ENCODE measurements at places on chromosomes 3 and 15. TPM values are rescaled to one million over a fixed set of nuclear protein-coding genes. Genes with fewer than 3 reads are reported as not detected.

Gene PIGZ
- total RNA-seq, result 2.9 TPM

Gene SELENOS
- 74.3 TPM for total RNA-seq

DNA sequence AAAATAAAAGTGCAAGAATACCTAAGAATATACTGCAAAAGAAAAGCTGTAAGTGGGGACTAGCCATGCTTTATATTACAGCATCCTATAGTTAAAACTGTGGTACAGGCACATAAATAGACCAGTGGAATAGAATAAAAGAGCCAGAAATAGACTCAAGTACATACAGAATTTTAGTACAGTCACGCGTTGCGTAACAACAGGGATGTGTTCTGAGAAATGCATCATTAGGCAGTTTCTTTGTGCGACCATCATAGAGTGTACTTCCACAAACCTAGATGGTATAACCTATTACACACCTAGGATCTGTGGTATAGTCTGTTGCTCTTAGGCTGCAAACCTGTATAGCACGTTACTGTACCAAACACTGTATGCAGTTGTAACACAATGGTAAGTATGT is 61.8 kb downstream of the PCCB start:
- DNase-seq, result no peak
- no peaks in the 10 kb centered on the region for H3K36me3 ChIP-seq
- H3K4me3 ChIP-seq, result no peak overlapping the region
- H3K27me3 ChIP-seq, result no peaks in the 10 kb centered on the region

GRCh38 chr15:73927003-73927475 is 777 bp downstream of the LOXL1 start:
- H3K36me3 ChIP-seq, result peaks cover 14% of the 10 kb centered on the region
- peaks cover 75% of the 10 kb centered on the region for H3K4me1 ChIP-seq
- H3K4me3 ChIP-seq, result peak overlapping the region; percentile 87
- peak overlapping the region; percentile 65 for H3K27ac ChIP-seq

DNA sequence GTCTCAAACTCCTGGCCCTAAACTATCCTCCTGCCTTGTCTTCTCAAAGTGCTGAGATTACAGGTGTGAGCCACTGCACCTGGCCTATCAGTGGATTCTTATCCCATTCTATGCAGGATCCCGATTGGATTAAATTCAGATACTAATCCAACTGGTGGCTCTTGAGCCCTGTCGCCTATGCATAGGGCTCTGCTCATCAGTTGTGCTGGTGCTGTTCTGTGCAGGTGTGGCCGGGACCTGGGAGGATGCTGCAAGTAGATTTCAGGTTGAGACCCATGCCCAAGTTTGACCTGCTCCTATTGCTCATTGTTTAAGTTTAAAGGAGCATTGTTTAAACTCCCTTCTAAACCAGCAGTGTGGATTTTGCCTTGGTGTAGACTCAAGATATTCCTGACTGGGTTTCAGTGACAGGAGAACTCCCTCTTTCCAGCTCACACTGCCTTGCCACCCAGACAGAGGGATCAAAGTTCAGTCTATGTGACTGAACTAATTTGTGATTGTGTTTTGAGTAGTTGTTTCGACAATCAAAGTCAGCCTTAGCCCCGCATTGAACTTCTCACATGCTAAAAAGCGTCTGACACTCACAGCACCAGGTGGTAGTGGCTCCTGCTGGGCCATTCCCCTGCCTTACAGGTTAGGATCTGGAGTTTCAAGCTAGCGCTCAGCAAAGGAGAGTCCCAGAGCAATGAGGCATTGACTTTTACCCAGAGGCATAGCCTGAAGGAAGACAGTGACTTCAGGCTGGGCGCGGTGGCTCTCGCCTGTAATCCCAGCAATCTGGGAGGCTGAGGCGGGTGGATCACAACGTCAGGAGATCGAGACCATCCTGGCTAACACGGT is 45.0 kb upstream of the PIK3CB start:
- no peaks in the 10 kb centered on the region for H3K36me3 ChIP-seq
- no peak overlapping the region for H3K4me3 ChIP-seq
- no peaks in the 10 kb centered on the region for H3K27me3 ChIP-seq
- H3K4me1 ChIP-seq, result no peaks in the 10 kb centered on the region

GRCh38 chr3:184338511-184338945 is 1.1 kb downstream of the FAM131A start:
- H3K27me3 ChIP-seq, result no peaks in the 10 kb centered on the region
- H3K4me1 ChIP-seq, result peaks cover 45% of the 10 kb centered on the region
- H3K36me3 ChIP-seq, result peaks cover 37% of the 10 kb centered on the region

- H3K27me3 ChIP-seq, result no peaks in the 10 kb centered on the region
- no peaks in the 10 kb centered on the region for H3K36me3 ChIP-seq
- peaks cover 27% of the 10 kb centered on the region for H3K4me1 ChIP-seq
- H3K4me3 ChIP-seq, result no peak overlapping the region
- H3K27ac ChIP-seq, result no peak overlapping the region
- DNase-seq, result no peak
These were observed 60.1 kb downstream of the VGLL3 start for GRCh38 chr3:86930831-86931230.

DNA sequence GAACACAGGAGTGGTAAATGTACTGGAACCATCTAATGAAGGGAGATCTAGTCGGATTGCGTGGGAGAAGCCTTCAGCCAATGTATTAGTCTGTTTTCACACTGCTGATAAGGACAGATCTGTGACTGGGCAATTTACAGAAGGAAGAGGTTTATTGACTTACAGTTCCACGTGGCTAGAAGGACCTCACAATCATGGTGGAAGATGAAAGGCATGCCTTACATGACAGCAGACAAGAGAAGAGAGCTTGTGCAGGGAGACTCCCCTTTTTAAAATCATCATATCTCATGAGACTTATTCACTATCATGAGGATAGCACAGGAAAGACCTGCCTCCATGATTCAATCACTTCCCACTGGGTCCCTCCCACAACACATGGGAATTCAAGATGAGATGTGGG is 17.0 kb downstream of the HRG start:
- H3K27me3 ChIP-seq, result peaks cover 3% of the 10 kb centered on the region
- no peak overlapping the region for H3K27ac ChIP-seq
- H3K4me1 ChIP-seq, result no peaks in the 10 kb centered on the region
- H3K4me3 ChIP-seq, result no peak overlapping the region
- no peaks in the 10 kb centered on the region for H3K36me3 ChIP-seq

DNA sequence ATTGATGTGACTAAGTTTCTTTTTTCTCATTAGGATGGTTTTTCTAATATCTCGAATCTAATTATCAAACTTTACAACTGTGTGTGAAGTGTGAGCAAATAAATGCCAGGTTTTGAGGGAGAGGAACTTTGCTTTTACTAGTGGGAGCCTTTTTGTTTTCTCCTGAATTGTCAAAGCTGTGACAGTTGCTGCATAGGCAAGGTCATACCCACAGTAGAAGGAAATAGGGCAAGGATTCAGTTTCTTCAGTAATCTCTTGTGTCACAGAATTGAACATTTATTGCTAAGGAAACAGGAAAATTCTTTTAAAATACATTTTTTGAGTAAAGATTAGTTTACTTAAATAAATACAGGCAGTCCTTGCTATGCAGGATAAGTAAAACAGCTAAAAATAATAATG is 19.5 kb downstream of the GMPS start:
- H3K27me3 ChIP-seq, result no peaks in the 10 kb centered on the region
- DNase-seq, result no peak
- peaks cover 10% of the 10 kb centered on the region for H3K36me3 ChIP-seq
- no peak overlapping the region for H3K4me3 ChIP-seq
- peak overlapping the region; percentile 75 for H3K27ac ChIP-seq
- peaks cover 12% of the 10 kb centered on the region for H3K4me1 ChIP-seq

DNA sequence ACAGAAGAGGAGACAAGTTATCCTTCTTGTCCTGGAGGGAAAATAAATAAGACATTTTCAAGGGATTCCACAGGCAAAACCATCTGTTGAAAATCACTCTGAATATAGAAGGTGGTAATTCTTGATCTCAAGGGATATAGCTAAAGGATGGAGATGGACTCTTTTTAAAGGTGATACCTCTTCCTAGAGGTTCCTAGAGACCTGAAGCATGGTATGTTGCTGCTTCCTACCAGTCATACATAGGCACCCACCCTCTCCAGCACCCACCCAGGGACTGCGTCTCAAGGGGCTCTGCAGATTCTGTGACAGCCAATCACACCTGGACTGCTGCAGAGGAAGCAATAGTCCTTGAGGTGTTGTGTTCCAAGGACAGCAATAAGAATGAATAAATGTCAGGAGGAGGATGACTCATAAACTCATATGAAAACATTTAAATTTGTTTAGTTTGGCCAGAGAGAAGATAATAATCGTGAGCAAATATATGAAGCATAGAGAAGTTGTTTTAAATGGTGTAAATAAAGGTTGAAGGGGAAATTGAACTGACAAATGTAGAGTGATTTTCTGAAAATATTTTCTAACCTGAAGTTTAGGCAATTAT is 741.6 kb upstream of the CBLB start:
- H3K27ac ChIP-seq, result peak overlapping the region; percentile 69
- H3K27me3 ChIP-seq, result no peaks in the 10 kb centered on the region
- no peak overlapping the region for H3K4me3 ChIP-seq
- peaks cover 37% of the 10 kb centered on the region for H3K4me1 ChIP-seq
- peaks cover 4% of the 10 kb centered on the region for H3K36me3 ChIP-seq

DNA sequence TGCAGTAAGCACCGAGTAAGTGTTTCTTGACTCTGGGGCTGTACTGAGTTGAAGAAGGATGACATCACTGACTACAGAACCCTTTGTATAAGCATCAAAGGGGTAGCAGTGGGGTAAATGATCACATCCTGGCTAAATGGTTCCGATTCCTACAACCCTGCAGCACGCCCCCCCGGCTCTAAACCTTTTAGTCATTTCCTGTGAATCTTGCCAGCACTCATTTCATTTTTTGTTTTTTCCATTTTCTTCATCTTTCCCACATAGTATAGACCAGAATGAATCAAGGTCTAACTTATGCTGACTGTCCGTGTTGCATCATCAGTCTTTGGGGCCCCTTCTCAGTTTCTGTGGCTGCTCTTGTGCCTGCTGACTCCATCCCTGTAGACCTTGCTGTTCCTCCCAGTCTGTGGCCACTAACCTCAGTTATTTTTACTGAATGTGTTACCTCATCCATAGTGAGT is 383.1 kb upstream of the TPRG1 start:
- no peaks in the 10 kb centered on the region for H3K27me3 ChIP-seq
- H3K4me1 ChIP-seq, result peaks cover 15% of the 10 kb centered on the region
- no peak overlapping the region for H3K4me3 ChIP-seq
- H3K27ac ChIP-seq, result peak overlapping the region; percentile 77
- peak; percentile 77 for DNase-seq
- H3K36me3 ChIP-seq, result no peaks in the 10 kb centered on the region

Gene ANXA2
- total RNA-seq, result 2,826 TPM
